ENCODE measurements at places on chromosomes 1 and 21. TPM values are rescaled to one million over a fixed set of nuclear protein-coding genes. Genes with fewer than 3 reads are reported as not detected.
A peak's percentile ranks its signal among the peaks of the same experiment; 100 is the strongest.

GRCh38 chr1:6112690-6113005, 67.0 kb downstream of the KCNAB2 start:
- H3K4me1 ChIP-seq = no peaks in the 10 kb centered on the region
- no peaks in the 10 kb centered on the region for H3K27me3 ChIP-seq
- H3K4me3 ChIP-seq = no peak overlapping the region
- H3K27ac ChIP-seq = no peak overlapping the region
- no peak for DNase-seq

Gene CLEC20A
- total RNA-seq = not detected

DNA sequence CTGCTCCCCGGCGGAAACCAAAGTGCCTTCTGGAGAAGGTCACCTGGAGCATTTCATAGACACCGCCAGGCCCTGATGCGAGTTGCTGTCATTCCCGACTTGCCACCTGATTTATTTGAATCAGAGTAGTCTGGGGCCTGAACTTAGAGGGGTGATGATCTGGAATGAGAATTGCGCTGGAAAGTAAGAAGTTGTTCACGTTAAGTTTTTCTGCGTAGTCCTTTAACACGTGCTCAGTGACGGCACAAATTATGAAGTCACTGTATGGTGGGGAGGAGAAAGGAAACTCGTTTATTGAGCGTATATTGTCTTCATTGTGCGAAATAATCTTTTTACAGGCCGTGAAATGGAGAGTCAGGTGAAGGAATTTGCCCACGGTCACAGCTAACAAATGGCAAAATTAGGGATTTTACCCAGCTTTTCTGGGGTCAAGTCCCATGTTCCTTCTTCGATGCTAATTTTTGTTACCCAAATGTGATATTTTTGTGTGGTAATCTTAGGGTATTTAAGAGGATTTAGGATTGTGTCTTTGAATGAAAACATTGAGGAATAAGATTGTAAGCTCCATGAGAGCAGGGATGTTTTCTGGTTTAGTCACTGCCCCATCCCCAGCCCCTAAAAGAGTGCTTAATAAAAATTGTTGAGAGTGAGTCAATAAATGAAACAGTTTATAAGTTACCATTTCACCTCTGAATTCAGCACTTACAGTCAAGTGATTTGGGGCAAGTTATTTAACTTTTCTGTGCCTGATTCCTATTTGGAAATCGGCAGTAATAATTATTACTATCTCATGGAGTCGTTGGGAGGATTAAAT, 46.4 kb upstream of the NBL1 start:
- peak overlapping the region; percentile 65 for H3K27ac ChIP-seq
- peak; percentile 76 for DNase-seq
- peak overlapping the region; percentile 86 for H3K4me3 ChIP-seq
- H3K27me3 ChIP-seq = no peaks in the 10 kb centered on the region

DNA sequence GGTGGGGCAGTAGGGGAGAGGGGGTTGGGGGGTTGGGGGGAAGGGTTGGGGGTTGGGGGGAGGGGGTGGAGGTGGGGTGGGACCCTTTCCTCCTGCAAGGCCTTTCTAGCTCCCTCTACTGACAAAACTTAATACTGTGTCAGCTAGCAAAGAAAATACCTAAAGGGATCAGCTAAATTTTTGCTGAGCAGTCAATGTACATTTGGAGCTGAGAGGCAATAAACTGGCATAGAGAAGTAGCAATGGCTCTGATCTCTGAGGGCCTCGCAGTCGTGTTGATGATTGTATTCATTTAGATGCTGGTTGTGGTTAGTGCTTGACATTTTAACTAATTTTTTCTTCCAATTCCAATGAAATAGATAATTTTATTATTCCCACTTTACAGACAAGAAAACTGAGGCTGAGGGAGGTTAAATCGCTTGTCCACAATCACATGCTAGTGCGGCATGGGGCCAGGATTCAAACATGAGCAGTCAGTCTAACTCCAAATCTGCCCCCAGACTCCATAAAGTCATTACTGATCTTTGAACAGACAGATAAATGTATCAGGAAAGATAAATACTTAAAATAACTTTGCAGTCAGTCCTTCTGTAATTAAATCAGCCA, 357.1 kb downstream of the DISC1 start:
- no peak for DNase-seq
- no peaks in the 10 kb centered on the region for H3K36me3 ChIP-seq
- no peak overlapping the region for H3K4me3 ChIP-seq
- no peaks in the 10 kb centered on the region for H3K27me3 ChIP-seq
- no peaks in the 10 kb centered on the region for H3K4me1 ChIP-seq

Gene UBE2U
- total RNA-seq = not detected

Gene MASP2
- not detected for total RNA-seq

- H3K36me3 ChIP-seq = no peaks in the 10 kb centered on the region
- no peaks in the 10 kb centered on the region for H3K4me1 ChIP-seq
- H3K27me3 ChIP-seq = no peaks in the 10 kb centered on the region
- no peak overlapping the region for H3K27ac ChIP-seq
Measured at GRCh38 chr1:216448011-216448510, 24.8 kb upstream of the USH2A start.

- no peak for DNase-seq
- H3K4me1 ChIP-seq = no peaks in the 10 kb centered on the region
- H3K4me3 ChIP-seq = no peak overlapping the region
- no peaks in the 10 kb centered on the region for H3K27me3 ChIP-seq
- peaks cover 5% of the 10 kb centered on the region for H3K36me3 ChIP-seq
Measured at GRCh38 chr1:61404597-61405376, 320.2 kb downstream of the TM2D1 start.

GRCh38 chr1:99650030-99650429, 4.1 kb downstream of the PALMD start:
- no peaks in the 10 kb centered on the region for H3K27me3 ChIP-seq
- no peak for DNase-seq
- H3K4me1 ChIP-seq = peaks cover 12% of the 10 kb centered on the region

Gene NUF2
- total RNA-seq = 91.7 TPM

DNA sequence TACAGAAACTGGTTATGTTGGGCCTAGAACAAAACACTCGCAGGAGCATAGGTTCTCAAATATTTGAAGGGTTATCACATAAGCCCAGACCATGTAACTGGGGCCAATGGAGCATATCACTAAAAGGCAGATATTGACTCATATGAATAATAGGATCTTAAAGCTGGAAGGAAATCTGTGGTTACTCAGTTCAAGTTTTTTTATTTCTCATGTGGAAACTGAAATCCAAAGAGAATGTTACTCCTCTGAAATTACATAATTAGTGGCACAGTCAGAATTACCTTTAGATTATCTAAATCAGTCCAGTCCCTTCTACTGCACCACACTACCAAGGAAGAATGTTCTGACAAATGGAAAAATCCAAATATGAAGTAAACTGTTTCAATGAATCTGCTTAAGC, 12.0 kb downstream of the SLAMF8 start:
- no peaks in the 10 kb centered on the region for H3K4me1 ChIP-seq
- no peaks in the 10 kb centered on the region for H3K36me3 ChIP-seq
- H3K4me3 ChIP-seq = no peak overlapping the region
- H3K27ac ChIP-seq = no peak overlapping the region
- H3K27me3 ChIP-seq = no peaks in the 10 kb centered on the region

DNA sequence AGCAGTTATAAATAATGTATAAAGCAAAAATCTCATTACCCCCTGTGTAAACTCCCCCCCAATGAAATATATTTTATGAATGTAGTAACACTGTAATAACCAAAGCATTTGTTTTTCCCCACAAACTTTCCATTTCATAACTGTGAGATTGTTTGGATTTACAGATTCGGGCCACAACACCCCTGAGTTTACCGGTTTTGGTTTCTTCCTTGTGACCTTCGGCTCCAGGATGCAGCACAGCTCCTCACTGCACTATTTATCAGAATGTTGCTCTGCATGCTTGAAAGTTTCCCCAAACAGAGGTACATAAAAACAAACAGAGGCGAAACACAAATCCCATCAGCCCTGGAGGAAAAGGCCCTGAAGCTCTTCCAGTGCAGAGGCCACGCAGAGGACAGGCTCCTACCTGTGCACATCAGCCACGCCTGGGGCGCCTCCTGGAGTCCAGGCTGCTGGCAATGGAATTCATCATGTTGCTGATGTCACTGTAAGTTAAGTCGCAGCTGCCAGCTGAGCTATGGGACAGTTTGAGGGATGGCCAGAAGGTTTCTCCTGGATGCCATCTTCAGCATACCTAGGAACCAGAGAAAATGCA, 122.0 kb downstream of the LMO4 start:
- no peak overlapping the region for H3K27ac ChIP-seq
- H3K36me3 ChIP-seq = no peaks in the 10 kb centered on the region
- DNase-seq = peak; percentile 72
- peaks cover 17% of the 10 kb centered on the region for H3K4me1 ChIP-seq
- H3K27me3 ChIP-seq = no peaks in the 10 kb centered on the region
- H3K4me3 ChIP-seq = no peak overlapping the region

- DNase-seq = no peak
- H3K36me3 ChIP-seq = no peaks in the 10 kb centered on the region
- H3K4me1 ChIP-seq = peaks cover 3% of the 10 kb centered on the region
- no peaks in the 10 kb centered on the region for H3K27me3 ChIP-seq
- H3K4me3 ChIP-seq = no peak overlapping the region
Measured at GRCh38 chr1:14452551-14452950, 145.9 kb upstream of the KAZN start.

DNA sequence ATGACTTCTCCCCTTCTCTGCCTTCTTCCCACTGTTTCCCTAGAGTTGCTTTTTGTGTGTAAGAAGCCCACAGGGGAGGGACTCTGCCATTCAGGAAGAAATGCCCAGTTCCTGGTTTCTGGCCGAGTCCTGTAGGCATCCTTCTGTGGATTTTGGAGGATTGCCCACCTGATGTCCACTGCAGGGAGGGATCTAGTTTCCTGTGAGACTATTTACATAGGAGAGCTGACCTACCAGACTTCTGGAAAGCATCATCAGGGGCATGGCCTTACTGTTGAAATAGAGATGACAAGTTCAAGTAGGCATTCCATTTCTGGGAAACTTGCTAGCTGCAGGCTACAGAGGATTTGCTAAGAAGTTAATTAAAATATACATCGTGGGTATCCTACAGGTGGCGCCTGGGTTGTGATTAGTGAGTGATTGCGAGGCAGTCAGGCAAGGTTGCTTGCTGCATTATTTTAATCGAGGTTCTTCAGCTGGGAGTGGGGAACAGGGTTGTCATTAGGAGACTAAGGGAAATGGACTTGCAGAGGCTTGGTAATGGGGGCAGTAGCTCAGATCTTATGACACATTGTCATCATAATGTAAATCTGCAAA, 148.7 kb downstream of the HHAT start:
- no peak overlapping the region for H3K27ac ChIP-seq
- H3K4me3 ChIP-seq = no peak overlapping the region
- no peaks in the 10 kb centered on the region for H3K27me3 ChIP-seq
- no peaks in the 10 kb centered on the region for H3K36me3 ChIP-seq
- no peaks in the 10 kb centered on the region for H3K4me1 ChIP-seq
- DNase-seq = peak; percentile 48

GRCh38 chr21:33966324-33966949, 50.8 kb upstream of the ATP5PO start:
- no peak overlapping the region for H3K27ac ChIP-seq
- no peaks in the 10 kb centered on the region for H3K27me3 ChIP-seq
- H3K4me1 ChIP-seq = peaks cover 3% of the 10 kb centered on the region
- DNase-seq = no peak
- no peaks in the 10 kb centered on the region for H3K36me3 ChIP-seq
- H3K4me3 ChIP-seq = no peak overlapping the region

Gene ASCL5
- not detected for total RNA-seq

- H3K36me3 ChIP-seq = no peaks in the 10 kb centered on the region
- no peaks in the 10 kb centered on the region for H3K4me1 ChIP-seq
- no peak overlapping the region for H3K4me3 ChIP-seq
- no peak for DNase-seq
- 0 out of 2 replicates have a peak, but pooled peaks cover 2% of the 10 kb centered on the region for H3K27me3 ChIP-seq
- H3K27ac ChIP-seq = no peak overlapping the region
Measured at GRCh38 chr1:209417761-209418160, 165.8 kb upstream of the CAMK1G start.

DNA sequence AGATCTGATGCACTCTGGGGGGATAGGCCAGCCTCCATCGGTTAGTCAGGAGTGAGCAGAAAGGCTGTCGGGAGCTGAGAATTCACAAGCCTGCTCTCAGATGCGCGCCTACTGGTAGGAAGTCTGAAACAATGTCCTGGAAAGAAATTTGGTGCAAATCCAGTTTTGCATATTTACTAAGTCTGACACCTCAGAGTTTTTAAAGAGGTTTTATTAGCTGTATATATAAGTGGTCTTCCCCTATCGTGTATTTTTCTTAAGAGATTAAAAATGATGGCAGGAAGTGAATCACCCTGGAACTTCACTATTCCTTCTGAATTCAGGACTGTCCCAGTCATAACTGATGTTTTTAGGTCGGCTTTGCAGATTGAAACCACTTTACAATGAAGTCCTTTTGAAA, 99.8 kb upstream of the C1orf105 start:
- DNase-seq = no peak
- no peaks in the 10 kb centered on the region for H3K4me1 ChIP-seq
- no peak overlapping the region for H3K27ac ChIP-seq
- no peak overlapping the region for H3K4me3 ChIP-seq
- H3K36me3 ChIP-seq = no peaks in the 10 kb centered on the region
- H3K27me3 ChIP-seq = no peaks in the 10 kb centered on the region

- no peak for DNase-seq
- no peak overlapping the region for H3K4me3 ChIP-seq
- H3K27ac ChIP-seq = no peak overlapping the region
Measured at GRCh38 chr1:1175221-1176062, 1.8 kb downstream of the TTLL10 start.

Gene PEAR1
- total RNA-seq = not detected

- no peaks in the 10 kb centered on the region for H3K4me1 ChIP-seq
- no peak for DNase-seq
- H3K27ac ChIP-seq = no peak within 1 kb of the TSS
- H3K36me3 ChIP-seq = no peaks in the 10 kb centered on the region
Measured at GRCh38 chr1:48776393-48777218, at the start of gene BEND5. Gene BEND5 (minus strand): TSS chr1:48776891. CDS start chr1:48776831, 60 bp downstream.

GRCh38 chr1:217747156-217747769, 116.1 kb downstream of the SPATA17 start:
- H3K36me3 ChIP-seq = no peaks in the 10 kb centered on the region
- no peaks in the 10 kb centered on the region for H3K27me3 ChIP-seq
- H3K4me3 ChIP-seq = no peak overlapping the region

- DNase-seq = no peak
- H3K4me1 ChIP-seq = peaks cover 40% of the 10 kb centered on the region
- no peaks in the 10 kb centered on the region for H3K27me3 ChIP-seq
- peak within 1 kb of the TSS; percentile 91 for H3K27ac ChIP-seq
Measured at GRCh38 chr1:235327559-235328270, at the start of gene ARID4B. Gene ARID4B (minus strand): TSS chr1:235328179. CDS start chr1:235326919, 1,260 bp downstream.

Gene SELE
- not detected for total RNA-seq

Gene THEM5
- total RNA-seq = not detected

Gene PTGFRN
- total RNA-seq = not detected

DNA sequence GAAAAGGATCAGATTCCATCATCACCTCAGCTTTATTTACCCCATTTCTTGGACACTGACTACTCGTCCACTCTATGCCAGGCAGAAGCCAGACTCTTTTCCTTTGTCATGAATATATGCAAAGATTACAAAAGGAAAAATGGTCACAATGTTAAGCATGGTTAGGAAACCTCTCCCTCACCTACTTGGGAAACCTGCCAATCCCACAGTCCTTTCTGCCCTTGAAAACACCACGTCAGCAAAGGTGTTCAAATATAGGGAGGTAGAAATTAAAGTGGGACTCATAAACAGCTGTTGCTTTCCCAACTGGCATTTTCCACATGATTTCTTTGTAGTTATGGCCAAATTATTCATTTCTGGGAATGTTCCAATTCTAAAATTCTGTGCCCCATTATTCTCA, 16.2 kb upstream of the ATP13A2 start:
- no peaks in the 10 kb centered on the region for H3K4me1 ChIP-seq
- H3K27me3 ChIP-seq = no peaks in the 10 kb centered on the region
- no peak overlapping the region for H3K4me3 ChIP-seq
- peaks cover 41% of the 10 kb centered on the region for H3K36me3 ChIP-seq

Gene MRAP
- total RNA-seq = not detected
